ENCODE measurements at places on chromosomes 3 and 15.

DNA sequence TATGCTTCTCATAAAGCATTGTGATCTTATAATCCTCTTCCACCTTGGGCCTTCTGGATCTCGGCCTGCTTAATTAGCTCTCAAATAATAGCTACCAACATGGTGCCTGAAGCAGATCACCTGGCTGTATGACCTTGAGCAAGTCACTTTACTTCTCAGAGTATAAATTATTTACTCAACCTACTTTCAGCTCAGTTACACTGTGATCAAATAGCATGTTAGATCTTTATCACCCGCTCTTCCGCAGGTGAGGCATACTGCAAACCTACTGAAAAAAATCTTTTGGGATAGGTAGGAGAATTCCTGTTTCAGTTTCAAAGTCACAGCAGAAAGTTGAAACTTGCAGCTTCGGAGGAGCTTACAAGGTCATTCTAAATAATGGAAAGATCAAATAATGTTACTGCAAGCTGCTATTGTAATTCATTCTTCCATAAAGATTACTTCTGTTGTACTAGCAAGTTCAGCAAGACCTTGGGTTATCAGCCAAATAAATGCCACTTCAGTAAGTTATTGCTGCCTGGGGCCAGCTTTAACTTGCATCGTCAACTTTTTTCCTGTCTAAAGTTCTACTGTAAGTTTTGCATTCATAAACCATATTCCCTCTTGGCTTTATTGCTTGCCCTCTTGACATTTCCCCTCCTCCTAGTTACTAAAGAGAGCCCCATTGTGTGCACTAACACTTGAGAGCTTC, 268.4 kb upstream of the ATP11B start:
- no peak for DNase-seq

- no peak for DNase-seq
Measured at GRCh38 chr3:46665763-46666452, 27.6 kb downstream of the ALS2CL start.

- DNase-seq: no peak
Measured at GRCh38 chr15:56410721-56411120, 45.5 kb downstream of the TEX9 start.

- DNase-seq: no peak
Measured at GRCh38 chr15:61524086-61524485, 295.0 kb upstream of the RORA start.
